ENCODE measurements at places on chromosomes 13 and 19.

DNA sequence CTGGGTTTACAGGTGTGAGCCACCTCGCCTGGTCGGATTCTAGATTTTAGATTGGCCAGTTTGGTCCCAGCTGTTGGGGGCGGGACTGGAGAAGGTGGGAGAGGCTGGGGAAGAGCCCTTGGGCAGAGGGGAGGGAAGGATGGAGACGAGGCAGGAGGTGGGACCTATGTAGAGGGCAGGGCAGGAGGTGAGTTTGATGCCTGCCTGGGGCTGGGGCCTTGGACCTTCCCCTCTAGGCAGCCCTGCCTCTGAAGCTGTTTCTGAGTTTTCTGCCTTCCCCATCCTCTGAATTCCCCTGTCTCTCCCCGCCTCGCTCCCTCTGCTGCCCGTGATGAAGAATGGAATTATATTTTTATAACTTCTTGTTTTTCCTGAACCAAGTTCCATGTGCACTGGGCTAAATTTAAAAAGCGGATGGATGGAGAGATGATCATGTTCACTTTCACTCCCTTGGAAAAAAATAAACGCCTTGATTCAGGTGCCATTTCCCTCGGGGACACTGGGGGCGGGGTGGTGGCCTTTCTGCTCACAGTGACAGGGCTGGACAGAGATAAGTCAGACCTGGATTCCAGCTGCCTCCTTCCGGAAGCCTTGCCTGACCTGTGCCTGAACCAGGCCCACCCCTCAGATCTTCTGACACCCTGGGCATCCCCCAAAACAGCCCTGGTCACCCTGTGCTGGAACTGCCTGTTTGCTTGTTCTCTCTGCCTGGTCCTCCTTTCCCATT lies 16.5 kb upstream of the TNFAIP8L1 start:
- DNase-seq, result no peak

DNA sequence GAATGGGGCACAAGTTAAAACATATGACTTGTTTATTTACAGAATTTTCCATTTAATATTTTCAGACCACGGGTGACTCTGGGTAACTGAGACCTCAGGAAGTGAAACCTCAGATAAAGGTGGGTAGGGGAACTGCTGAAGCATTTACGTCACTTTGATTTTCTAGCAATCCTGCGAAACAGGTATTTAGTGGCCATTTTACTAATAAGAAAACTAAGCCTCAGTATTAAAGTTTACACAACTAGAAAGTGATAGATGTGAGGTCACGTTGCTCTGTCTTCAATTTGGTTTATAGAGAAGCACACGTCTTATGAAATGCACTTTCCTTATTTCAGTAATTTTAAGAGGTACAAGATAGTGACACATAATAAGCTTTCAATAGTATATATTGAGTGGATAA lies 402.8 kb downstream of the FGF9 start:
- no peak for DNase-seq

GRCh38 chr13:95355494-95355893 lies 54.2 kb upstream of the ABCC4 start:
- DNase-seq, result no peak

DNA sequence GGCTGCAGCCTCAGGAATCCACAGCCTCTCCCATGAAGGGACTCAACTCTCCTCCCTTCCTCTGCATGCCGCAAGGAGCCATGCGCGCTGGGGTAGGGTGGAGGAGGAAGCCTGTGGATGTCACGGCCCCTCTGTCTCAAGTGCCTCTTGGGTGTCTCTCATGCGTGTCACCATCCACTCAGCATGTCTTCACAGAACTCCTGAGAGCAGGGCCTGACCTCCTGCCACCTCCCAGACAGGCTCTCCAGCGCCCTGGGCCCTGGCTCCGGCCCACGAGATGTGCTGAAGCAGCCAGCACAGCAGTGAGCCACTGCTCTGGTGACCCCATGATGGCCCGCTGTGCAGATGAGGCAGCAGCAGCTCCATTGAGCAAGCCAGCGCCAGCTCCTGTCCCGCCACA lies 25.9 kb upstream of the SPACA7 start:
- DNase-seq, result no peak

DNA sequence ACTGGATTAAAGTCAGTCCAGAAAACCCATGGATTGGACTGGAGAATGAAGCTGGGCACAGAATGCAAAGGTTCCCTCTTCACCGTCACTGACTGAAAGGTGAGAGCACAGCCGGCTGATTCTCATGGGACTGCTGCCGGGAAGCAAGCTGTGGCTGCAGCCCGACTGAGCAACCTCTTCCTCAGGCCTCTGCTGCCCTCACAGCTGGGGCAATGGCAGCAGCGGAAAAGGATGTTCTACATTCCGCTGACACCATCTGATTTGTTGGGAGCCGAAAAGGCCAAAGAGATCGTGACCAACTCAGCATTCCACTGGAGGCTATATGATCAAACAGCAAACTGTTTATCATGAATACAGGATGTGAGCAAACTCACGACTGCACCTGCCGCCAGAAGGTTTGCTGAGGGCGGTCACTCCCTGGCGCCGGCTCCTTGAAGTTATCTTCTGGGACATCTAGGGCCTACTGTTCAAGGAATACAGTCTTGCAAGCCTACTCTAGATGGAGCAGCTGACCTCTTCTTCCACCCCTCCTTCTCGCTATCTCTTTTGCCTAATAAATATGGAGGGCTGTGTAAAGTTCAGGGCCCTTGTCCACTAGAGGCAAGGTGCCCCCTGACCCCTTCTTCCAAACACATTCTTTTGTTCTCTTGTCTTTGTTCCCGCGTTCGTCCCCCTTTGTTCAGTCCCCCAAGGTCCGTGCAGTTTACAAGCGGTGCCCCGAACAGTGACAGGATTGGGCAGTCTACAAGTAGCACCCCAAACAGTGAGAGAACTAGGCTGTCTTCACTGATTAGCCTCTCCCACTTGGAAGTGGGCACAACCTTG lies 19.6 kb upstream of the SIGLEC6 start:
- no peak for DNase-seq

DNA sequence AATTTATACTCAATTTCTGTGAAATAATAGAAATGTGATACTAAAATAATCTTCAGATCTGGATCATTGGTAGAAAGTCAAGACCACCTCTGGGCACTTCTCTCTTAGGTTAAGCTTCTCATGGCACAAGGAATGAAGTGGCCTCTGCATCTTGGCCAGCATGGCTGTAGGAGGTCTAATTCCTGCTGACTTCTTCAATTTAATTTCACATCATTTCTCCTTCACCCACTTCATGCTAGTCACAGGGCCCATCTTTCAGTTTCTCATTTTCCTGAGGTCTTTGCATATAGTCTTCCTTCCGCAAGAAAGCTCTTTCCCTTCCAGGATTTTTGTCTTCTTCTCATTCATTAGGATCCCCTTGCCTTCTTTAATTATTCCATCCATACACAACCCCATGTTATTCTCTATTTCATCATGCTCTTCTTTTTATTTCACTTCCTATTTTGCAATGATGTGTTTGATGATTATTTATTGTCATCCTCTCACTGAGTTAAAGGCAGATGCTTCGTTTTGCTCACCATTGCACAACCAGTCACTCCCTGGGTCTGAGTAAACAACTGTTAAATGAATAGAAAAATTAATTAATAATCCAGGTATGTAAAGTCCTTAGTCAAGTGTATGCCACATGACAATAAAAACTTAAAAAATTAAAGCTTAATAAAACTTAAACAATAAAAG lies 397.4 kb downstream of the SPRY2 start:
- no peak for DNase-seq

DNA sequence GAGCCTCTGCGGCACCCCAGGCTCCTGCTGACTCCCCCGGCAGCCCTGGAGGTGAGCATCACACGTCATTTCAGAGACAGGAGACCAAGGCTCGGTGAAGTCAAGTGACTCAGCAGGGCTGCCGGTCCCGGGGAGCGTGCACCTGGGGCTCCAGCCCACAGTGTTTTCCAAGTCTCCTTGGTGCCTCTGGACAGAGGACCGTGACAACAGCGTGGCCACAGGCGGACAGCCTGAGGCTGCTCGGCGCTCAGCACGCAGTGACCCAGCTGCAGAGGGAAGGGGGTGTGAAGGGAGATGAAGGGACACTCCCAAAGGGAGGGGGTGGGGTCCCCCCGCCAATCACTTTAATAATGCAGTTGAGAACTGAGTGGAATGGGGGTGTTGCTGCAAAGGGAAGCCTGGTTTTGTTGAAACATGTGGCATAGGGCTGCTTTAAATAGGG lies 17.5 kb upstream of the ASPDH start:
- no peak for DNase-seq

DNA sequence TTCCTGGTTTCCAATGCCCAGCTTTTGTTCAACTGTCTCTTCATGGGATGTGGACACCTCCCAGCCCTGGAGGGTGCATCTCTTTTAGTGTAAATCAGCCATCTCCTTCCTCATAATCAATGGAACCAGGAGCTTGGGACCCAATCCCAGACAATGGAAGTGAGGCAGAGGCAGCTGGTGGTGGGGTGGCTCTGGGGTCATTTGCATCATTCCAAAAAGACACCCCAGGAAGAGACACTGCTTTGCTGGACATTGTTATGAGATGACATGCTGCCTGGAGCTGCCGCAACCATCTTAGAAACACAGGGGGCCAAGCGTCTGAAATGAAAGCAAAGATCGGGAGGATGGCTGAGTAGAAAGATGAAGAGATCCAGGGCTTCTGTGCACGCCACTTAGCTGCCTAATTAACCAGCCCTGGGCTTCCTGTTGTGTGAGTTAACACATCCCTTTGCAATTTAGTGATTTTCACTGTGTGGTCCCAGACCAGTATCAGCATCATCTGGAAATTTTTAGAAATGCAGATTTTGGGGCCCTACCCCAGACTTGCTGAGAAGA lies 36.1 kb downstream of the IRS2 start:
- DNase-seq, result no peak

All from NCI-H1105 (cell line).